ENCODE measurements at places on chromosomes 4 and X.

DNA sequence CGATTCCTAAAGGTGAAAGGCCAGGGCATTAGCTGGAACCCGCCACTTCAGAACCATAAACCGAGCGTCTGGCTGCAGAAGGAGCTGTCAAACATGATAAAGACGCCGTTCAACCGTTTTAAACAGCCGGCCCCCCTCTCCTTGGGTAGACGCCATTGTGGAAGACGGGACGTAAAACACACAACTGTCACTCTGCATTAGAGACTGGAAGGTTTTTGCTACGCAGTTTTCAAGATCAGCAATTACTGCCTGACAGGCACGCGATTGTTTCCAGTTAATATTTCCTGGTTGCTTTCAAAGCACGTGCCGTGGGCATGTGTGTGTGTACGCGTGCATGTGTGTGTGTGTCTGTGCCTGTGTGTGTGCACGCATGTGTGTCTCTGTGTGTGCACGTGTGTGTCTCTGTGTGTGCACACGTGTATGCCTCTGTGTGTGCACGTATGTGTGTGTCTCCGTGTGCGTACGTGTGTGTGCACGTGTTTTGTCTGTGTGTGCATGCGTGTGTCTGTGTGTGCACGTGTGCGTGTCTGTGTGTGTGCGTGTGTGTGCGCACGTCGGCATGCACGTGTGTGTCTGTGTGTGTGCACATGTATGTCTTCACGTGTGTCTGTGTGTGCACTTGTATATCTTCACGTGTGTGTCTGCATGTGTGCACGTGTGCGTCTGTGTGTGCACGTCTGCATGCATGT is 48.8 kb downstream of the SHOX start:
- DNase-seq = no peak

DNA sequence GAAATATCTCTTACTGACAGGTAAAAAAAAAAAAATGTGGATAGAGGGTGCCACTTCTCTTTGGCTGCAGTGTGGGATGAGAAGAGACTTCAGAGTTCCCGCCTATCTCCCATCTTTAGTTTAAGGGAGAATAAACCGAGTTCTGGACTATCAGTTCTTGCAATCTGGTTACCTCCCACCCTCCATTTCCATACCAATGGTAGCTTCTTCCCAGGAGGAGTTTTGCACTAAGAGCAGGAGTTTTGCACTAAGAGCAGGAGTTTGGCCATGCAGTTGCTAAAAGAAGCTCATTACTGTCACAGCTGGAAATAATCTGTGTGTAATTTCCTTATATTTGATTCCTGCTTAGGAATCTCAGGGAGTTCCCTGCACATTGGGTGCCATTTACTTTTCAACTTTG is 10.8 kb upstream of the GUCY1B1 start:
- DNase-seq = no peak

GRCh38 chr4:121277194-121278105 is 103.4 kb downstream of the QRFPR start:
- DNase-seq = no peak

- peak; percentile 5 for DNase-seq
These were observed 88.3 kb downstream of the ZAR1 start for GRCh38 chr4:48578132-48578968.

- DNase-seq = no peak
These were observed 227.0 kb downstream of the DKK2 start for GRCh38 chr4:106809076-106809475.

DNA sequence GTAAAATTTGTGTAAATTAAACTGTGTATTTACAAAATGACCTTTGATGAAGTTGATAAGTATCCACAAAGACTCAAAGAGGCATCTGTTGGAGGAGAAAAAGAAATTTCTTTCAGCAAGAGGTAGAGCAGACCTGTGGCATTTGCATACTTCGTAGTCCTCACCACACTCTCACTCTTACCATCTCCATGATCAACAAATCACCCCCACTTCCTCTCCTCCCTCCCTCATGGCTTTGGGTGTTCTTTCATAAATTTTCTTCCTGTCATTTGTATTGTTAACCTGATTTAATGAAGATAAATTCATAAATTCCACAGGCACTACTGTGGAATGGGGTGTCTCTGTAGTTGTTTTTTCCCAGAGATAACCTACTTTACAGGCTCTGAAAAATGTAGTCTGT is 366.5 kb downstream of the ZNF674 start:
- DNase-seq = no peak

GRCh38 chr4:11488657-11489452 is 60.2 kb upstream of the HS3ST1 start:
- no peak for DNase-seq

DNA sequence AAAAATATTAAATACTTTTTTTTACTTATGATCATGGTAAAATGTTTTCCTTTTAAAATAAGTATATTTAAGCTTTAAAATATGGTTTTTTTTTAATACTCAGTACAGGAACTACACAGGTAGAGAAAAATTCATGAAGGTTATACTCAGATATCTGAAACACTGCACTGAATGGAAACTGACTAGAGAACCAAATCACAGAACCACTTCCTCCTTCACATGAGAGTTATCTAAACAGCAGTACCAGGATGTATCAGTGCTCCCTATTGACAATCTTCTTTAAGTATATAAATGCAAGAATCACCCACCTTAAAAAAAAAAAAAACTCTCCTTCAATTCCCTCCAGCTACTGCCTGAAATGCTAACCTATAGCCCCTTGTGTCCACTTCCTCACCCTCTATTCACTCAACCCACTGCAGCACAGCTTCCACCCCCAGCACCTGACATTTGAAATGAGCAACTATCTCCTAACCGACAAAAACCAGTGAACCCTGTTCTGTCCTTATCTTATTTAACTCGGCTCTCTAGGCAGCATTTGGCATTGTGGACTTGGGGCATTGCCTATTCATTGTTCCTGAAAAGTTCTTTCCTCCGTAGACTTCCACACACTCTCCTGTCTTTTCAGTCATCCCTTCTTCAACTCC is 9.1 kb downstream of the SLC7A3 start:
- DNase-seq = no peak
